Cortex of kidney (tissue), 1 donor: ENCODE measurements at places on chromosomes 1 and 21.

DNA sequence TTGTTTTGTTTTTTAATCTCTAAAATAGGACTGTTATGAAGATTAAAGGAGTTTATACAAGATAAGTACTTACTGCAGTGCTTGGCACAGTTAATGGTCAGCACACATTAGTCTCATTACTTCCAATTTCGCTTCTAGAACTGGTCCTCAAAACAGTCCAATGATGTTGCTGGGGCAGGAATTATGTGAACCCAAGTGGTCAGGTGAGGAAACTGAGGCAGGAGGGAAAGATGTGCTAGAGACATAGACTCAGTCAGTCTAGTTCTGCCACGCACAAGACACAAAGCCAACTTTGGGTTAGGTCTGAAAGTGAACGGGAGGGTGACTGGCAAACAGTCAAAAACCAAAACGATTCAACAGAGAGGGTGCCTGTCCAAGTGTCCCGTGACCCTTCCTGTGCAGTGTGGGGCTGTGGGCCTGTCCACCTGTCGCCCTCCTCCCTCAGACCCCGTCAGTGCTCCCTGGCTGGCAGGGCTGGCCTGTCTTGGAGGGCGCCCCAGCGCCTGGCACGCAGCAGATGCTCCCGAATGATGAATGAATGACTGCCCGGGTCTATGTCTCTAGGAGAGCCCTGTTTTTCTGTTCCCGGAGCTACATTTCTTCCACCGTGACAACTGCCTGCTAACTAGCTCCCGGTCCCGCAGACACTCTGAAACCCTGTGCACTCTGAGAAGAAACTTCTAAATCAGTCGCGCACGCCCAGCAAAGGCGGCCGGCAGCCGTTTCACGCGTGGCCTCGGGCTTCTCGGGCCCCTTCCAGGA is 2.4 kb downstream of the LRP8 start:
- DNase-seq, result no peak

- no peak for DNase-seq
Measured at GRCh38 chr1:210692796-210693195, 364.1 kb downstream of the HHAT start.

DNA sequence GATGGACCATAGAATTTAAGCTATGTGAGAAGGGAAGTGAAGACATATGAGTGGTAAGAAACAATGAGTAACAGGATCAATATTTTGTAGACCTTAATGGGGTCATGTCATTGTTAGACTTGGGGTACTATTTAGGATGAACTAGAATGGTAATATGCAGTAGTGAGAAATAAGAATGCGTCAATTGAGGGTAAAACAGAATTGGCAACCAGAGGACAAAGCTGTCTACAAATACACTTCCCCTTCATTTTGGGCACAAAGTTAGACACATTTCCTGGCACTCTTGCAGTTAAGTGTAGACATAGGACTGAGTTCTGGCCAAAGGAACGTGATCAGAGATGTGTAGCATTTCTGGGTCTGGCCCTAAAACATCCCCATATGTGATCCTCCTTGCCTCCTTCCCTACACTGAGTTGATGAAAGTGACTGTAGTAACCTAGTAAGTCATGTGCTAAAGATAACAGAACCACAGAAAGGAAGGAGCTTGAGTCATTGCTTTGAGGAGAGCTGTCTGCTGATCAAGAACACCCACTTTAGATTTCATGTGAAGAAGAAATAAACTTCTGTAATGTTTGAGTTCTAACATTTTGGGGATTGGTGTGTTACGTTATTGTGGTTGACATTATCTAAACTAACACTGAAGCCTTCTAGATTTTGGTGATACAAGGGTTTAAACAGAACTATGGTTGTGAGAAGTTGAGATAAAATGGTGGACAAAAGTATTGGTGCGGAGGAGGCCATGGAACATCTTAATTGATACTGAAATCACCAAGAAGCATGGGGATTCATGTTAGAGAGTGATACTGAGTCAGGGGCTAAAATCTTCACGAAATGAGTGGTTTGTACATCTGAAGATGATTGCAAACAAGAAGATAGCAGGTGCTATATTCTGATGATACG is 41.7 kb downstream of the CD55 start:
- DNase-seq, result no peak

DNA sequence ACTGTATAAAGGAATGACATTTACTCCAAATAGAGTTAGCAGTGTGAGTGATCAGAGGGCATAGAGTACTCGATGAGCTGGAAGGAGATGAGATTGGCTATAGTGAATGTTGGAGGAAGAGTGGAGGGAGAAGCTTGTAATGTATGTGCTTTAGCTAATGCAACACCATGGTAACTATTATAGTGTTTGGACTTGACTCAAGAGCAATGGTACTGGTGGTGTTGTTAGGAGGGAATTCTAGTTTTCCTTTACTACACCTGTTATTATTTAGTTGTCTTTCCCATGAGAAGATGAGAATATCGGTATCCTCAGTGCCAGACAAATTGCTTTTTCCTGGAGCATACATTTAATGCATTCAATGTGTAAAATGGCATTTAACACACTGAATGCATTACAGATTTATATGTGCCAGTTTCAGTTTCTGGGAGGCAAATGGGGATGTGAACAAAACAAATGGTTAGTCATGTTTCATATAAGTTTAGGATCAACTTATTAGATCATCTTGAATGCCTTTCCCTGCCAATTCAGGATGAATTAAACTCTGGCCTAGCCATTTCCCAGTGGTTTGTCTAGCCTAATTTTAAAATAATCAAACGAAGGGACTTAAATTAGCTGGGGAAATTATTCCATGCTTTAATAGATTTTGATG is 291.1 kb upstream of the ADAMTS5 start:
- no peak for DNase-seq

DNA sequence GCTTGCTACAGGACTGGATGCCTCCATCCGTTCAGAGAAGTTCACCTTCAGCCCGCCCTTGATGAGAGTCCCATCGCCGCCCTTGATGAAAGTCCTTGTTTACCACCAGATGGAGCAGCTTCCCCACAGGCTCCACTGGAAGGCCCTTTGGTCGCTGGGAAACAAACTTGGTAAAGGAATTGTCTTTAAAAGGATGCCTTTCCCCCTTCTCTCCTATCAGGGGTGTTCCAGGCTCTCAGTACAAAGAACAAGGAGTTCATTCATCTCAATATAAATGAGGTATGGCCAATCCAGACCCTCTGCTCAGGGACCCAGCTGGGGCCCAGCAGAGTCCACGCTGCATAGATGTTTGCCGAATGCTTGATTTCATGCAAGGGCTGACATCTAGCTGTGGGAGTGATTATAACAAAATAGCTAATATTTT is 50.8 kb downstream of the CAPN9 start:
- no peak for DNase-seq

- no peak for DNase-seq
Measured at GRCh38 chr1:206958144-206958543, 11.9 kb upstream of the PIGR start.

GRCh38 chr1:119987686-119988085 is 81.8 kb downstream of the NOTCH2 start:
- DNase-seq, result no peak

GRCh38 chr1:59926381-59927123 is at the start of gene CYP2J2:
Gene CYP2J2 (minus strand): TSS chr1:59926773. CDS start chr1:59926746, 27 bp downstream.
- no peak for DNase-seq

GRCh38 chr1:20720631-20721091 is 2.9 kb upstream of the KIF17 start:
- DNase-seq, result no peak

GRCh38 chr1:232687728-232688127 is 57.8 kb upstream of the SIPA1L2 start:
- no peak for DNase-seq
